ENCODE measurements at places on chromosomes 1 and 21.

DNA sequence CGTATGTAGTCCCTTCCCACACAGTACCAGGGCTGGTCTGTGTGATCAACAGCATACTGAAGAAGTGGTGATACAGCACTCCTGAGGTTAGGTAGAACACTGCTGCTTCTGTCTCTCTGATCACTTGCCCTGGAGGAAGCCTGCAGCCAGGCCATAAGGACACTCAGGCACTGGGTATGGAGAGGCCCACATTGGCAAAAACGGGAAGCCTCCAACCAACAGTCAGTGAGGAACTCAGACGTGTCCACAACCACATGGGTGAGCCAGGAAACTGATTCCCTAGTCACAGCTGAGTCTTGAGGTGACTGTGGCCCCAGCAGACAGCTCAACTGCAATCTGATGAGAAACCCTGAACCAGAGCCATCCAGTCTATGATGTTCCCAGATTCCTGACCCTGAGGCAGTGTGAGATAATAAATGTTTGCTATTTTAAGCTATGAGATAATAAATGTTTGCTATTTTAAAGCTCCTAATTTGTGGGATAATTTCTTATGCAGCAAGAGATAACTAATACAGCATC is 62.5 kb downstream of the COQ8A start:
- no peak for DNase-seq

GRCh38 chr1:209490013-209490412 is 93.5 kb upstream of the CAMK1G start:
- no peak for DNase-seq

DNA sequence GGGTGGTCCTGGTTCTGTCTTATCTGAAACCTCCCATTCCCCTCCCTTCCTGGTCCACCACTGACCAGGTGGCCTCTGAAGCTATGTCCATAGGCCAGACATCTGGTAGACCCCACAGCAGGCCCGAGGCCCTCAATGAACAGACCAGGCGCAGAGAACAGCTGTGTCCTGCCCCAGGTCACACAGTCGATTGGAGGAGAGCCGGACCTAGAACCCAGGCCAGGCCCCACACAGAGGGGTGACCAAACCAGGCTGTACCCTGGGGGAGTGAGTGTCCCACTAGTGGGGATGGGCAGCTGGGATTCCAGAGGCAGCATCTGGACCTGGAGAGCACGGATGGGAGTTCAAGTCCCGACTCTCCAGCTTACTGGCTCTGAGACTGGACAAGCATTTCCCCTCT is 29.2 kb downstream of the RNU1-1 start:
- DNase-seq: no peak

DNA sequence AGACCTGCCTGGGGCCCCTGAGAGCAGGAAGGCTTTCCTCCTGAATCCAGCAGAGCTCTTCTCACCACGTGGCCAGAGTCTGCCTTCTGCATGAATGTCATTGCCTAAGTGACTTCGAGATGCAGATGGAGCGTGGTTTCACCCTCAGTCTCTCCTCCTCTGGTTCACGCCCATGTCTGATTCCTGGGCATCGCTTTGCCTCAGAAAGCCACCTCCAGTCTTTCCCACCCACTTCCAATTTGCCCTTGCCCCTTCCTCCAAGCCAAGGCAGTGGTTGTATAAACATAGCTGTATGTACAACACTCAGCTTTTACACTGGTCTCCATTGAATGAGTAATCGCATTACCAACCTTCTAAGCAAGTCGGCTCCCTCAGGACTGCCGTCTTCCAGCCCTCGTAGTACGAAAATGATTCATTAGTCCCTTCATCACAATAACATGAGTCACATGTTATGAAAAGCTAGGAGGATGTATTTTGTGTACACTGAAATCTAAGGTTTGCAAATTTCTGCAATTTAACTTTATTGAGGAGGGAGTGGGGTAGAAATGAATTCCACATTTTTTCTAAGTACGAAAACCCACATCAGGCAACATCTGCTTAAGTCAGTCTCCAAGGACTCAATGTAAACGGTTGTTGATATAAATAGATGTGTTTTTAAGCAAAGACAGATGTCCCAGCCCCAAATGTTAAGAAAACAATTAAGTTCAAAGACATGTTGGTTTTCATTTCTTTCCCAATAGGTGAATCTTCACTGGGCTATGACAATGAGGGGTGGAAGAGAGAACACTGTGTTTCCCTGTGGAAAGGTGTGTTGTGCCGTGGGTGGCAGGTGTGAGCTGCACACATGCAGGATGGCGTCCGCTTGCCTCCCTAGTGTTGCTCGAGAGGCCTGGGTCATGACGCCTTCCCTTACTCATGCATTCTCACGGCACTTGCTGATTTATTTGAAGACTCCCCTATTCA is 32.3 kb upstream of the ETS2 start:
- no peak for DNase-seq

GRCh38 chr1:26910343-26911160 is 3.2 kb downstream of the NR0B2 start:
- no peak for DNase-seq

DNA sequence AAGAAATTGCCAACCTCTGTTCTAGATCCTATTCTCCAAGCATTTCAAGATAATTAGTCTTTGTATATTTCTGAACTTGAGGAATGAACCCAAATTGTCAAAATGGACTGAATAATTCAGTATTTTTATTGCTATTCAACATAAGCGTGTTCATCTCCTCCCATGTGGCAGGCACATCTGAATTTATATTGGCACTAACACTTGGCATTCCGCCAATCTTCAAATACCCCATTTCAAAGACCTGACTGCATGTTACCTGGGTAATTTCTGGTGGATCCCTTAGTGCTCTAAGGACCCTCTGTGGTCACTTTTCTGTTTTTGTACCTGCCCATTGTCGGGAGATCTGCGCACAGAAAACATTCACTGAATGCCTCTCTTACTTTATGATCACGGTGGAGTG is 66.6 kb downstream of the BACE2 start:
- DNase-seq: no peak

DNA sequence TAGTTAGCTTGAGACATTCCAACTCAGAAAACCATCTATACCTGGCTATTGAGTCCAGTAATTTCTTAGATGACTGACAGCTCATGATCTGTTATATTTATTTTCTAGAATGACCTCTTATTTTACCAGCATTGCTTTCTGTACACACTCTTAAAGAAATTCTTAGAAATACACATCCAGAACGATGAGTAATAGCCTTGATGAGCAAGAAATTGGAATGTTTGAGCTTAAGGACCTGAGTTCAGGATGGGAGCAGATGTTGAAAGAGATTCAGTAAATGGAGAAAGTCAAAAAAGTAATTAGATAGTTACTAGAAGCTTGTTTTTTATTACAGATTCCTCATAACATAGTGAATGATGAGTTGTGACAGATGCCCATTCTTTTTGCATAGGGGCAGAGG is 11.7 kb downstream of the PYHIN1 start:
- DNase-seq: no peak

DNA sequence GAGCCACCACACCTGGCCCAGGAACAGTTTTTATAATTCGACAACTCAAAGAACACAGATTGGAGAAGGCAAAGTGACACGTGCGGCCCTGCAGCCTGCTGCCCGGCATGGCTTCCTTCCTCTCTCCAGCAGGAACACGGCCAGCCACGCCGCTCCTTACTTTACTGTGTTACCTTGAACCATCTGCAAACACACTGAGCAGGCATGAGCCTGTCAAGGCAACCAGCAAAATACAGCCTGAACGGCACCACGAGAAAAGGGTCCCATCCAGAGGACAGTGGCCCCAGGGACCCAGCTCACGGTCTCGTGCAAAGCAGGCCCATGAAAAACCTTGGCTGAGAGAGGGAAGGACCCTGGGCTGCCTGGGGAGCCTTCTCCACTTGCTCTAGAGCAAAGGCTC is 38.8 kb downstream of the NPHP4 start:
- no peak for DNase-seq

GRCh38 chr1:179353546-179353945 is 12.2 kb upstream of the AXDND1 start:
- DNase-seq: no peak

DNA sequence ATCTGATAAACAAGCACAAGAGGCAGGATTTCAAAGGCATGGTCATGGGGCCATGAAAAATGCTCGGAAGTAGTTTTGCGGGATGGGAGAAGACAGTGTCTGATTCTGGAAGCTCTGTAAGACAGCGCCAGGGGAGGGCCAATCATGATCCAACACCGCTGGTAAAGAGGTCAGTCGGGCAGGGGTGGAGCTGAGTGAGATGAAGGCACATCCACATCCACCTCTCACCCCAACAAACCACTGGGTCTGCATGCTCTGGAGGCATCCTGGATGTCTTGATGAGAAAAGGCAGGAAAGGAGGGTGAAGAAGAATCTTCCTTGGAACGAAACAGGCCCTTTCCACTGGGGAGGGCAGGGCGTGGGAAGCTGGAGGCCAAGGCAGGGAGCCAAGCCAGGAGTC is 288.3 kb downstream of the PCP4 start:
- DNase-seq: no peak

GRCh38 chr1:67957066-67957465 is 93.4 kb downstream of the DIRAS3 start:
- DNase-seq: no peak

DNA sequence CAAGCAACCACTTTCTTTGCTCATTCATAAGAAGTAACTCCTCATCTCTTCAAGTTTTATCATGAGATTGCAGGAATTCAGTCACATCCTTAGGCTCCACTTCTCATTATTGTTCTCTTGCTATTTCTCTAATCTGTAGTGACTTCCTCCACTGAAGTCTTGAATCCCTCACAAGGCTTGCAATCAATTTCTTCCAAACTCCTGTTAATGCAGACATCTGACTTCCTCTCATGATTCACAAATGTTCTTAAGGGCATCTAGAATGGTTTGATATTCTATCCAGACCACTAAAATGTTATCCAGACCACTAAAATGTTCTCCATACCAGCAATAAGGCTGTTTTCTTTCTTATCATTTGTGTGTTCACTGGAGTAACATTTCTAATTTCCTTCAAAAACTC is 528.1 kb downstream of the DPYD start:
- DNase-seq: no peak

DNA sequence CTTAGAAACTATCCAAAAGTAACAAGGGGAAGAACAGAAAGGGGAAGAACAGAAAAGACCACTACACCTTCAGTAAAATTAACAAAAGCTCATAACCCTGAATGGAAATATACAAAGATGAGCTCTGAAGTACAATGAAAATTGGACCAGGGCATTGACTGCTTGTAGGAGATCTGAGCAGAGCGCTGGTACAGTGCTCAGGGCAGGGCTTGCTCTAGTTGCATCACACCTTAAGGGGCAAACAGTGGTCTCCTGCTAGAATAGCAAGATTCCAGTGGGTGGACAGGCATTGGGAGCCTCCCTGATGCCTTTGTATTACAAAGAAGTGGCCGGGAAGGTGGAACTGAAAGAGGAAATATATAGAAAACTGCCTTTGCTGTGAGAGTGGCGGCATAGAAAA is 111.9 kb upstream of the RGS1 start:
- DNase-seq: no peak

Data from activated CD4-positive, alpha-beta T cell treated with anti-CD3 and anti-CD28 coated beads, Interleukin-2, amount 50 U/mL, for 4 hours (primary cell).